ENCODE measurements at places on chromosomes 11 and 22. TPM values are rescaled to one million over a fixed set of nuclear protein-coding genes. Genes with fewer than 3 reads are reported as not detected.

- DNase-seq, result peak; percentile 94
These were observed at the start of gene APOBEC3B for GRCh38 chr22:38981992-38982927. APOBEC3B (plus strand) TSS chr22:38982347; CDS start chr22:38982454, 107 bp downstream.

DNA sequence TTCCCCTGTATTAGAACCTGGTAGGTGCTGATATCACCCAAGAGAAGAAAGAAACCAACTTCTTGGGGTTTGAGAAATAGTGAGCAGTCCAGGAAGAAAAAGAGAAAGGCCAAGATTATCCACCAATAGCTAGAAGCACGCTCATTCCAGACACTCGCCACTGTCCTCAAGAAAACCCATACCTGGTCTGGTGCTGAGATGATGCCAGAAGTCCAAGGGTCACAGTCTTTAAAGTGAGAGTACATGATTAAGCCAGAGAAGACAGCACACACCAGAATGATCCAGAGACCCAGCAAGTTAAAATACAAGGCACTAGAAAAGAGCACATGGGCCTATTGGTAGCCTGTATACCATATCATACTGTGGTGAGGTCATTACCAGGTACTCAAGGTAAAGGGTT lies 23.6 kb downstream of the SLC5A12 start:
- no peak for DNase-seq

DNA sequence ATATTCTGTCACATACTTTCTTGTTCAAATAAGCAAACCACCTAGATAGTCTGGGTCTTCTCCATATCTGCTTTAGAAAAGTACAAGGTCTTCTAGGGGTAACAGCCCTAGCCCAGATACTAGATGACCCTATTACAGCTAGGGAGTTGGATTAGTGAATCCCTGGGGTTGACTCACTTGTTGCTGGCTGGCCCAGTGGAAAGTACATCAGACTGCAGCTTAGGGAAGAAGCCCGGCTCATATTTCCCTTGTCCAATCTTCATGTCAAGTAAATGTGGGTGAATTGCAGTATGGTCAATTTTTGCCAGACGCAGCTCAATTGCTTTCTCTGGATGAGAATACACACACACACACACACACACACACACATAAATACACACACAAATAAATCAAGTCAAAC lies 79.1 kb upstream of the SCUBE2 start:
- DNase-seq, result no peak

DNA sequence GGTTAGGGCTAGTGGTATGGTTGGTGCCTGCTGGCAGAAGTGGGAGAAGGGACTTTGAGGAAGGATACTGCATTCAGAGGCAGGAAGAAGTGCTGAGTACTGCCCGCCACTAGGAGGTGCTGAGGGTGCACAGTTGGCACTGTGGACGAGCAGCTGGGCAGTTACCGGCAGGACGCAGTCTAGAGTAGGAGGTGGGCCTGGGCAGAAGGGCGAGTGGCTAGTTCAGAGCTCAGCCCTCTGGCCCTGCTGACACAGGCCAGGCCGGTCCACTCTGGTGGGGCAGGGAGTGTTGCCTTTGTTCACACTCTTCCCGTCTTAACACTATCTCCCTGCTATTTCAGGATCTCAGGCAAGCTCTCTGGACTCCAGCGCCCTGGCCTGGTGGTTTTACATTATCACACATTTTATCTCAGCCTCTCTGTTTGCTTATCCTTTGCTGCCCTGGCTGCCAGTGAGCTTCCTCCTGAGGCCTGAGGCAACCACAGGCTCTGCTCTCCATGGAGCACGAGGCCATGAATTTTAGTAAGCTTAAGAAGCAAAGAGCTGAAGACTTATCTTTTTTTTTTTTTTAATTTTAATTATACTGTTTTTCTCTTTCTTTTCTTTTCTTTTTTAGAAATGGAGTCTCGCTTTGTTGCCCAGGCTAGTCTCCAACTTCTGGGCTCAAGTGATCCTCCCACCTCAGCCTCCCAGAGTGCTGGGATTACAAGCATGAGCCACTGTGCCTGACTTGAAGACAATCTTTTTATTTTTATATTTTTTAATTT lies 26.9 kb downstream of the SNAP29 start:
- DNase-seq, result peak; percentile 85

GRCh38 chr11:128525411-128526243 lies 61.7 kb downstream of the ETS1 start:
- DNase-seq, result no peak

- DNase-seq, result no peak
These were observed at the start of gene CHADL for GRCh38 chr22:41240377-41241132. CHADL (minus strand) TSS chr22:41240931; CDS start chr22:41240881, 50 bp downstream.

DNA sequence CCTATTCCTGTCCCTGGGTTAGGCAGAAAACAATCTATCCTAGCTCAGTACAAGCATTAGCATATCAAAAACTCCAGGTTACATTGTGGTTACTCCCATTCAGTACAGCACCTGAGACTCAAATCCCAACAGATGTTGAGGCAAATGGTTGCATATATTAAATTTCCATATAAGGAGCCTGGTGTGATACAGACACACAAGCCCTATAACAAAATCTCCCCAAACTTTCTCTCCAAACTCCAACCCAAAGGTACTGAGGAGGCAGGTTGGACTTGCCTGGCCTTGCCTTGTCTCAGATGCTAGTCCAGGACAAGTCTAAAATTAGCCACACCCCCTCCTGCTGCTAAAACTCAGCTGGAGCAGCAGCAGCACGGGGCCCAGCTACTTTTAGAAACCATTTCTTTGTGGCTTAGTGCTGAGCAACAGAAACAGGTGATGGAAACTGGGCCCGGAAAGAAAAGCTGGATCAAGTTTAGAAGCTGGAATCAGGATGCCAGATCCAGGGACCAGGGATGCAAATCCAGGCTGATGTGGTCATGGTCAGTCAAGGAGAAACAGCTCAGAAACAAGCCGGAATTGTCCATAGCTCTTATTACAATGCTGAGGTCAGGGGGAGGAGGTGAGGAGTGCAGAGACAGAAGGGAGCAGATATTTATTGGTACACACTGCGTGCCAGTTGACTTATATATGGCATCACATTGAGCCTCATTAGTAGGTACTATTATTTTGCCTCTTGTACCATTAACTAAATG lies 73.7 kb upstream of the AMOTL1 start:
- DNase-seq, result no peak

DNA sequence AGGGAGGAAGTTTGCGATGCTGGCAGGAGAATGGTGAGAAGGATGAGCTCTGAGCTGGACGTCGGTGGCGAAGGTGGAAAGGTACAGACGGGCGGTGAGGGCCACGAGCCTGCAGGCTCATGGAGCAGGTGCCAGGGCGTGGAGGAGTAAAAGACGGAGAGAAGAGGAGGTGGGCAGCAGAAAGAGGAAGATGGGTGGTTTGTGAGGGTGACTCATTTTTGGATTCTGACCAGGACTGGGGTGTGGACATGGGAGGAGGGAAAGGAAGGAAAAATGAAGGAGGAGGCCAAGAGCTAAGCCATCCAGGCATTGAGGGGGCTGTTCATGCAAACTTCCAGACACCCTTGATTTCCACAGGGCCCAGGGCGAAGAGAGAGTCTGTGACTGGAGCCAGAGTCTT lies 3.5 kb downstream of the ZDHHC24 start:
- no peak for DNase-seq

GRCh38 chr11:93166862-93167261 lies 30.9 kb downstream of the SLC36A4 start:
- DNase-seq, result no peak

GRCh38 chr22:43861529-43861928 lies 784 bp downstream of the SULT4A1 start:
- DNase-seq, result no peak

DNA sequence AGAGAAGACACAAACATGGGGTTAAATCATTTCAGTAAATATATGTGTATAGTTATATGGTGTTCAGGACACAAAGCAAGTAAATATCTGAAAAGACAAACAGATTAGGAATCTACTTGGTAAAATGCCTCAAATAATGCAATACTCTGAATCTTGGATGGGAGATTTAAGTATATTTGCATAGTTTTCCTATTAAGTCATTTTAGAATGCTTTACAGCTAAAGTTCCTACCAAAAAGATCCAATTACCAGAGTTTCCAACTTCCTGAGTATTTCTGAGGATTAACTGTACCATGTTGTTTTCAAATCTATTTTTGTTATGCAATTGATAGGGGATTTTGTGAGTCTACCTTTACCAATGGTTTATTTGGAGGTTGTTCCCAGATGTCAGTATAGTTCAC lies 424.4 kb upstream of the CCDC179 start:
- no peak for DNase-seq

- DNase-seq, result no peak
These were observed 23.8 kb downstream of the ART5 start for GRCh38 chr11:3617990-3618389.

- DNase-seq, result no peak
These were observed 19.0 kb downstream of the RSF1 start for GRCh38 chr11:77801477-77801876.

DNA sequence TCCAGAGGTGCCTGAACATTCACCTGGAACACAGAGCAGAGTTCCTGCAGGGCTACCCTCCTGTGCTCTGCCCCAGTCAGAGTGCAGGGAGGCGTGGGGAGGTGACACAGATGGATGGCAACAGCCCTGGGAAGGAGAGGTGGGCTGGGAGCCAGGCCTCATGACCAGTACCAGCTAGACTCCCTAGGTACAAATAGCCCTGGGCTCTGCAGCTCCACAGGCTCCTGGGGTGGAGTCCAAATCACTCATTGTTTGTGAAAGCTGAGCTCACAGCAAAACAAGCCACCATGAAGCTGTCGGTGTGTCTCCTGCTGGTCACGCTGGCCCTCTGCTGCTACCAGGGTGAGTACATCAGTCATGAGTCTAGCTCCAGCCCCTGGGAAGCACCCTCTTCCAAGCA lies at the start of gene SCGB1D2:
Gene SCGB1D2 (plus strand): TSS at position 219 of the 400 bp plus-strand sequence. CDS start 69 bp downstream, at position 288.
- peak; percentile 69 for DNase-seq

DNA sequence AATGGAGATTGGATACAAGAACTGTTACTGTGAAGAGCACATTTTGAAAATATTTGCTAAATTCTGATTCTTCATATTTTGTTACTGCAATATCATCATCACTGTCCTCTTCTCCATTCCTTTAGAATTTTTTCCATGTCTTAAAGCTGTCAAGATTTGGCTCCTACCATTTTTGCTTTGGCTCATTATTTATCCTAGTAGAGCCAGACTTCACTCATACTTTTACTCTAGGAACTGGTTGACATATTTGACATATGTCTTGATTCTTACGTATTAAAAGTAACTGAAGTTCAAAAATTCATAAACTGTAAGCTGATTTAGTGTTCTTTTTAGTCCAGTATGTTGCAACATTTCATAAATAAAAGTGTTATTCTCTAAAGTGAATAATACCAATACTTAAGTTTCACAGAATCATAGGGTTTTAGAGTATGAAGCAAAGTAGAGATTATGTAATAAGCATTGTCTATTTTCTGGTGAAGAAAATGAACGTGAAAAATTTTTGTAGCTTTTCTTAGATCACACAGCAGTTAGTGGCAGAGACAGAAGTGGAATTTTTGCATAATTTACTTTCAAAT lies 225.6 kb downstream of the TMEM135 start:
- no peak for DNase-seq

GRCh38 chr22:29255064-29255621 lies 12.6 kb downstream of the RHBDD3 start:
- no peak for DNase-seq

DNA sequence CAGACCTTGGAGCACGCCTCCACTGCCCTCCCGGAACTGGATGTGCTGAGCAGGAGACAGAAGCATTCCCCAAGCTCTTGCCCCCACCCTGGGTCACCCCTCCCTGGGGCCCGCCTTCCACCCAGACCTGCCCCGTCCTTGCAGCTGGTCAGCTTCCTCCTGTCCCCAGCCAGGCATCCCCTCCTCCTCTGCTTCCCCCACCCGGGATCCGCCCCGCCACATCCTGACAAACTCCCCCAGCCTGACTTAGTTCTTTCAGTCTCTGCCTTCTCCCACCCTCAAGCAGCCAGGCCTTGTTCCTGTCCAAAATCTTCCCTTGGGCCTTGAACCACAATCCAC lies 1.1 kb upstream of the PLXNB2 start:
- DNase-seq, result no peak

- DNase-seq, result no peak
These were observed 141.6 kb downstream of the APIP start for GRCh38 chr11:34774604-34775003.

DNA sequence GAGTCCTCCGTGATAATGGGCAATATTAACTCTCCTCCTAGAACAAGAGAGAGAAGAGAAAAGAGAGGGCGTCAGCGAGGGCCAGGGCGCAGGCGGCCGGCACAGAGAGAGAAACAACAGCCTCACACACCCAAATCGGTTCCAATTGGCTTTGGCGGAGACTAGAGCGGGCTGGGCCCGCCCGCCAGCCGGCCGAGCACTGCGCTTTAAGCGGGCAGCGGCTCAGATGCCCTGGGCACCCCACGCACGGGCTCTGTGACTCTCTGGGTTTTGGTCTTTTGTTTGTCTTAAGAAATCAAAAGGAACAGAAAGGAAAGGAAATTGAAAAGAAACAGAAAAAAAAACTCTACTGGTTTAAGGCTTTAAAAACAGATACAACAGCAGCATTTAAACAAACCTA lies 17.0 kb downstream of the SLC22A12 start:
- DNase-seq, result no peak

DNA sequence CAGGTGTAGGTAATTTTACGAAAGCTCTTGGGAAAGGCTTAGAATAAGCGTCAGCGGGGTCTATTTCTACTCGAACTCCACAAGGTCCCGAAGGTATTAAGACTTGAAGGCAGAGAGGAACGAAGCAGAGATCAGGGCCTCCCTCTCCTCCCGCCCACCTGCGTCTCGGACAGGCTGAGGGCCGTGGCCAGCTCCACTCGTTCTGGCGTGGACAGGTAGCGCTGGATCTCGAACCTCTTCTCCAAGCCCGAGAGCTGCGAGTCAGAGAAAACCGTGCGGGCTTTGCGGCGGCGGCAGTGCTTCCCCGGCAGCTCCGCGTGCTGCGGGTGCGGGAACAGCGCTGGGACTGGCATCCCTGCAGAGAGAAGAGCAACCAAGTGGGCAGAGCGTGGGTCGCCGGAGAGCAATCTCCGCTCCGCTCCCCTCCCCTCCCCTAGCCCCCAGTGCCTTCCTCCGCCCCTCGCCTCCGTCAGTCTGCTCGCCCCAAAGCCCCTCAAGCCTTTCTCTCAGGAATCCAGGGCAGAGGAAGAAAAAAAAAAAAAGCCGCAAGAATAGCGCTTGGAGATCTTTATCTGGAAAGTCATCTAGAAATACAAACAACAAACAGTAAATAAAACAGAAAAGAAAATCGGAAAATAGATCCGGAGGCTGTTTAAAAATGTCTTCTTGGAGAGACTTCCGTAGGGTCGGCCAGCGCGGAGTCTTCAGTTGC lies 2.4 kb downstream of the BSX start:
- DNase-seq, result no peak

- no peak for DNase-seq
These were observed 8.2 kb downstream of the REXO2 start for GRCh38 chr11:114447444-114447843.

ADAMTS8 gene
- total RNA-seq, result not detected

YAP1 gene
- 111 TPM for total RNA-seq

F2 gene
- 0.20 TPM for total RNA-seq

C22orf42 gene
- total RNA-seq, result not detected

TEX54 gene
- total RNA-seq, result not detected

CDCA5 gene
- 97.8 TPM for total RNA-seq

OR10G7 gene
- total RNA-seq, result not detected

KRTAP5-1 gene
- not detected for total RNA-seq

OTOG gene
- total RNA-seq, result not detected

HEPHL1 gene
- not detected for total RNA-seq

Measured in PC-9 (cell line).